Stimulated activated CD8-positive, alpha-beta memory T cell treated with anti-CD3 and anti-CD28 coated beads, Interleukin-7, amount 100 ng/mL, for 4 hours (primary cell): ENCODE measurements at places on chromosomes 2 and 18.

DNA sequence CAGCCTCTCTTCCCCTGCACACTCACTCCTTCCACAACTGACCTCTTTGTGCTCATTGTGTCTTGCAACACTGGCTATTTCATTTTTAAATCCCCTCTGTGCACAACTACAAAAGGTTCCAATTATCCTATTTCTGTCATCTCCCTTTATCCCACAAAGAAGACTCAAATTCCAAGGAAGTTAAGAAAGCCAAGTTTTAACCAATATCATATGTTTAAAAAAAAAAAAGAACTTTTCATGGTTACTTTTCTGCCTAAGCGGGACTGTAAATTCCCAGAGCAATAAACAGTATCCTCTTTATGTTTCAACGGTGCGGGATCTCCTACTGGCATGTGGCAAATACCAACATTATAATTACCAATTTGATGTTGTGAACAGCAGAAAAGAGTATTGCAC lies 83.8 kb downstream of the DOCK10 start:
- DNase-seq = no peak

- DNase-seq = no peak
Measured at GRCh38 chr18:57081899-57082298, 65.0 kb upstream of the BOD1L2 start.

GRCh38 chr2:14301331-14301730 lies 331.2 kb upstream of the LRATD1 start:
- DNase-seq = no peak

DNA sequence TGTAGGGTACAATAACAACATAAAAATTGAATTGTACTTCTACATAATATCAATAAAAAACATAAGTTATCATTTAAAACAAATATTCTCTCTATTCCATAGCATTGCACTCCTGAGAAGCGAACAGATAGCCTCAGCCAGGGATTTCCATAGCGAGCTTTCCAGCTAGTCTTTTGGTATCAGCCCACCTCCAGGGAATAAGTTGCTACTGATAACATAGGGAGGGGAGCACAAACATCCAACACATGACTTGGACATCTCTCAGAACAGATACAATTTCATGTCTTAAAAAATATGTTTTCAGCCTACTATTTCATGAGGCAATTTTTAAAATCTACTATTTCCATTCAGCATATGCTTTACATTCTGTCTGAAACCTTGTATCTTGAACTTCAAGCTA lies 804.4 kb upstream of the RAB6C start:
- DNase-seq = no peak

DNA sequence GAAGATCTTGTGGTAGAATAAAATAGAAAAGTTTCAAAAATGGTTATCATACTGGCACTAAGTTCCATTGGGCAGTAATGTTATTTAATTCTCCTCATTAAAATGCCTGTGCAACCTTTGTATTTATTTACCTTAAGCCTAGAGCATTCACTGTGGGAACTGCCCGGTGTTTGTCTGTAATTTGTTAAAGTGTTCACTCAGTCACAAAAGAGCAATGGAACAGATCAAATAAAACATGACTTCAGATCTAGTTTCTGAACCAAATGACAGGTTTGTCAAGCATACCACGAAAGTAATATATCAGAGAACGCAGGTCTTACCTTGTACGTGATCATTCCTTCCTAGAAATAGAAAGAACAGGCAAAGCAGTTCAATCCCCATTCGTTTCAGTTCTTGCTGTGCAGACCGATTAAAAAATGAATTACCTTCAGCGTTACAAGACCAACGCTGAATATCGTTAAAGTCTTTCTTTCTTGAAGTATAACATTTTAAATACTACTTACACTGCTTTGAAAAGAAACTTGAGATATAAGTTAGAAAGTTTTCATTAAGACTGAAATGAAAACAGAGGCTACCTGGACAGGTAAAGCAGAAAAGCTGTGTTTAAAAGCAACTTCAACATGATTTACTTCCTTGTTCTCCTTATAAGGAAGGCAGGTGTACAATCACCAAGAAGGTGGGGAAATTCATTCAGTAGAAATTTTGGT lies at the start of gene ITGB6:
Gene ITGB6 (minus strand): TSS at position 590 of the 707 bp plus-strand sequence. CDS start 209 bp downstream, at position 381.
- no peak for DNase-seq

GRCh38 chr2:59177748-59178147 lies 936.6 kb upstream of the FANCL start:
- no peak for DNase-seq

DNA sequence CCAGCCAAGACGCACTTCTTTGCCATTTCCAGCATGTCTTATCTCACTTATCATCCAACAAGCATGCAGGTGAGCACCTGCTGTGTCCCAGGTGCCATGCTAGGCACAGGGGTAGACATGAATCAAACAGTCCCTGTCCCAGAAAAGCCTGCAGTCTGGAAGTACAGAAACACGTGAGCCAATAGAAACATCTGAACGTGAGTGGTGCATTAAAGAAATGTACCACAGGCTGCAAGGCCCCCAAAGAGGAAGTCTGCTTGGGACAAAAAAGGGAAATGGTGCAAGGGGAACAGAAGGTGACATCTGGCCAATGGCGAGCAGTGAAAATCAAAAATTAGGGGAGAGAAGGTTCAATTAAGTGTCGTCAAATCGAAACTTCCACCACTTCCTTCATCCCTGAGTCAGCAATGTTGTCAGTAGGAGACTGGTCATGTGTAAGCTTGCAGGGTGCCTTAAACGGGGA lies 17.6 kb upstream of the TMEM247 start:
- no peak for DNase-seq

DNA sequence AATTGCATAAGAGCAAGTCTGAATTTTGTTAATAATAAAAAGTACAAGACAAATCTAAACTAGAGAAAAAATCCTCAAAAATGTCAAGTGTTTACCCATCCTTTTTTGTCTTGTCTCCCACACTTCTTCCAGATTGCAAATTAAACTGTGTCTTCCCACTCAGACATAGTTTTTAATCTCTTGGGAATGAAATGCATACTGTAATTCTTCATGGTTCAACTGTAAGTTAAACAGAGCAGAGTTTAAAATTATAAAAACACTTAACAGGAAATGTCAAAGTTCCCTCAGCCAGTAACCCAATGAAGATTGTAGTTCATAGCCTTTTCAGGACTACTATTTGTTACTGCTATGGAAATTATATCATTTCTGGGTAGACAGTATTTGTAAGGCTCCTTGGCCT lies 171.8 kb downstream of the UBE2E3 start:
- DNase-seq = no peak

- no peak for DNase-seq
Measured at GRCh38 chr2:10226038-10226724, 76.5 kb upstream of the HPCAL1 start.

GRCh38 chr2:237878-238277 lies 26.0 kb downstream of the SH3YL1 start:
- peak; percentile 11 for DNase-seq

DNA sequence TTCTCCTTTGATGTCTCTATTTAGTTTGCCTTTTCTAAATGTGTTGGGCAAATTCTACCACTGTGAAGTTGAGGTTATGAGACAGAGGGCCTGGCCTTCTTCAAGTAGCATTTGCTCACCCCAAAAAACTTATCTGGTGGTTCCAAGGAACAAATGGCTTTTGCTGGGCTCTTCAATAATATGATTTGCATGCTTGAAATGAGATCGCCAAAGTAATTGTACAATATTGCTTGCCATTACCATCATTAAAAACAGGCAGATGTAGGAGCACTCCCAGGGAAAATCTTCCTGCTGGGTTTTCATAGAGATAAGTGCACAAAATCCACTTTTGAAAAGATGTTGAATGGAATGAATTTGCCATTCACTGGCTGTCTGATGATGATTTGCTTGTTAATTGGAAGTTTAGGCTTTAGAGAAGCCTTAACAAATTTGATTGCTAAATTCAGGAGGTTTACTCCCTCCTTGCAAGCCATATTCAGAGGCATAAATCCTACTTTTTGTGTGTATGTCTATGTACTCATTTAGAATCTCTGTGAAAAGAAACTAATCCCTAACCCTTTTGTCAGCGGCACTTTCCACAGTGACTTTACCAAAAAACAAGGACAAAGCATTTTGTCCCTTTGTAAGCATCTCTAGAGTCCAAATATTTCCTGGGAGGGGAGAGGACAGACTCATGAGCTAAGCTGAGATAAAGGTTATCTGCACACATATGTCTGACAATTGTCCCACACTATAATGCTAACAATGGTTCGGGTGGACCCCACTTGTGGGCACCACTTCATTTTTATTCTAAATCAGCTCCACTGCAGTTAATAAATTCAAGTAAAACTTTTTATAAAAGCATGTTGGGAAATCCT lies 240.8 kb upstream of the PIK3C3 start:
- no peak for DNase-seq

DNA sequence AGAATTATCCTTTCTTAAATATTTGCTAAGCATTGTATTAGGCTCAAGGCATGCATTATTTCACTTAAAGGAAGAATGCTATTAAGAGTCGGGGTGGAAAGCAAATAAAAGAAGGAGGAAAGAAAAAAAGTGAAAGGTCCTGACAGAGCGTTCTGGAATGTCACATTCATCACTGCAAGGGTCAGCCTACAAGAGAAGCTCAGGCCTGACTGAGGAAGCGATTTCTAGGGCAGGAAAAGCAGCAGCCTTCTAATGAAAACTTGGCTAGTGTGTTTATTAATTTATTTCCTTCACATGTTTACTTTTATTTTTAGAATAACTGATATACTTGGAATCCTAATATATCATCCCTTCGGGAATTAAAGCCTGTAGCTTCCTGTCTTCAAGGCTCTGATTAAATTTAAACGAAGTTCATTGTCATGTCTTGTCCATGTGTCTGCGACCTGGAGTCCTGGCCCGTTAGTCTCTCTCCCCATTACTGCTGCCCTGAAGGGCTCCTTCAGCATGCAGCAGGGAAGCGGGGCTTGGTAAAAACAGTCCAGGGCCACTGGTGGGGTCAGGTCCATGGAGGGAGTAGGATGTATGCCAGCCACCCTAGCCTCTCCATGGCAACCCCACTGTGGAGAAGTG lies 119.2 kb upstream of the CCDC68 start:
- DNase-seq = no peak

DNA sequence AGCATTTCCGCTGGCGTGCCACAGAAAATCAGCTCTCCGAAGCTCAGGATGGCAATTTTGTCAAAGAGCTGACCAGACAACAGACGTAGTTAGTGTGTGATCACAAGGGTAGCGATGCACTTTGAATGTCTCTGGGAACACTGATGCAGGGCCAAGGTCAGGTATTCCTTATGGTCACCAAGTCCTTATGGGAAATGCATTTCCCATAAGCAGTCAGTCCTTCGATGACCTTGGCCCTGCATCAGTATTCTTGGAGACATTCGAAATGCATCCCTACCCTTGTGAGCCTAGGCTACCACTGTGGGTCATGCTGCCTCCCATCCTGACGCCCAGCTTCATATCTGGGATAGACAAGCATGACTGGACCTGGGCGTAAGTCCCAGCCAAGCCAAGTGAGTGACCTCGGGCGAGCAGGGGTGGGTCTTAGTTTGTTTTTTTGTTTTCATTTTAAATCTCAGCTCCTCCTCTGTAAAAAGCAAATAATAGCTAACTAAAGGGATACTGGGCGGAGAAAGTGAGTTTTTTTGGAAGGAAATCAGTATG lies 13.6 kb downstream of the ABCG5 start:
- DNase-seq = no peak

DNA sequence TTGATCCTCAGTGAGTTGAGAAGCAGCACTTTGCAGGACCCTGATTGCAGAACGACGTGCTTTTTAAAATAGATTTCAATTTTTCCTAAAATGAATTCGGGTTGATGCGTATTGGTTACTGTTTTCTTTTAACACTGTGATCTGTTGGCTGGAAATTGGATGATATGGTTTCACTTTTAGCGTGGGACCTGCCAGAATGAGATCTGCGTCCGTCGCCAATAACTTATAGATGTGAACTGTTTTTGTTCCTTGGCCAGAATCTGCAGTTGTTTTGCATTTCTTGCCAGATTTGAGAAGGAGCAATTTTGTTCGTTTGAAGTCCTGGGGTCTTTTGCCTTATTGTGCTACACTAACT lies 703 bp downstream of the UGGT1 start:
- DNase-seq = no peak

DNA sequence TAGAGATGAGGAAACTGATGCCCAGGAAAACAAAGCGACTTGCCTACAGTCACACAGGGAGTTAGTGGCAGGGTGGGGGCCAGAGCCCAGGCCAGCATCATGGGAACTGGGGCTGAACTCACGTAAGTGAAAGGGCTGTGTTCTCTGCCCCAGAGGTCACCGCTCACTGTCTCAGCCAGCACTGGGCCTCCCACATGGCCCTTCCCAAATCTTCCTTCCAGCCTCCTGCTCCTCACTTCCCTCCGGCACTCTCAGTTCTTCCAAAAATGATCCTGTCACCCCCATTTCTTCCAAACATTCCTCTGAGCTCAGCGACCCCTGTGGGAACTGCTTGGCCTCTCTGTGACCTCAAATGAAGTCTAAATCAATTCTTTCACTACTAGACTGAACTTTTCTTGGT lies 90.5 kb upstream of the TMEM247 start:
- DNase-seq = no peak

DNA sequence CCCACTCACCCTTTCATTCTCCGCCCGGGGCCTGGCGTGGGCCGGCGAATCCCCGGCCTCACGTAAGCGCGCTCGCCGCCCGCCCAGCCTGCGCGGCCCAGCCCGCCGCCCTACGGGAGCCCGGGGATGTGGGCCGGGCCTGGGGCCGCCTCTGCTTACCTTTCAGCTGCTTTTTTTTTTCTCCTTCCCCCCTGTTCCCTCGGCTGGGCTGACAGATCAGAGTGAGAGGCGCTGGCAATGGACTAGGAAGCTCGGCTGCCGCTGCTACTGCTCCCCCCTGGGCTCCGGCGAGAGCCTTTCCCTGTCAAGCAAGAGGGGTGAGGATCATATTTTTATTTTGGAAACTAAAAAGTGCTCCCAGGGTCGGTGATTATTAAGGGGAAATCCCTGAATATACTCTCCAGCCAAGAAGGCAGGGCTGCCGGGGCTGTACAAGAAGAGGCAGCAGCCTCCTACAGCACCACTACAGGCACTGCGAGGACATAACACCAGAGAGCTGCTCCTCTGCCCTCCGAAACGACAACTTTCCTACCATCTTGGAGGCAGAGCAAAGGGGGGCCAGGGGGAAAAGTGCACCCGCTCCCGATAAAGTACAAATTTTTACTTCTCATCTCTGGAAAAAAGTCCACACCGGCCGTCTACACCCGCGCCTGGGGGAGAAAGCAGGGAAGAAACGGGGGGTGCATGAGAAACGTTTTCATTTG lies at the start of gene INO80D:
Gene INO80D (minus strand): TSS at position 433 of the 704 bp plus-strand sequence. CDS start 23,158 bp downstream, outside the sequence.
- DNase-seq = peak; percentile 65

GRCh38 chr2:46032996-46033395 lies 264.2 kb upstream of the EPAS1 start:
- DNase-seq = no peak

- DNase-seq = no peak
Measured at GRCh38 chr18:24992491-24992890, 359.5 kb downstream of the ZNF521 start.

- DNase-seq = no peak
Measured at GRCh38 chr2:64992218-64992617, 3.0 kb downstream of the SLC1A4 start.

- DNase-seq = no peak
Measured at GRCh38 chr2:232749331-232749730, 27.0 kb downstream of the KCNJ13 start.

- DNase-seq = no peak
Measured at GRCh38 chr2:109046925-109047508, 58.0 kb upstream of the EDAR start.
